ENCODE measurements at places on chromosomes 1 and 21. TPM values are rescaled to one million over a fixed set of nuclear protein-coding genes. Genes with fewer than 3 reads are reported as not detected.
A peak's percentile ranks its signal among the peaks of the same experiment; 100 is the strongest.

The CD1B gene
- not detected for total RNA-seq

DNA sequence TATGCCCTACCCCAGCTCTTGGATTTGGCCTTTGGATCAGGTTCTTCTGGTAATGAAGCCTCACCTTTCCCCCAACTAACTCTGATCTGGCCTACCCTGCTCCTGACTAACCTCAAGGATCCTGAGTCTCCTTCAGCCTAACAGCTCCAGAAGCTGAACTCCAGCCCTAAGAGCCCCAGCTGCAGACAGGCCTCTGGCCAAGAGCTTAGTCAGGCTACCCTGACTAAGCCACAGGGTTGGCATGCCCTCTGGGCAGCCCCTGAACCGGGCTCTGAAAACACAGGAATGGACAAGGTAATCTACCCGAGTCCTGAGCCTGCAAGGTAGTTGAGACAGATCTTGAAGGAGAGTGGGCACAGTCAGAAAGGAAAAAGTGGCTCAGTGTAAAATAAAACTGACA is 29.4 kb downstream of the COA7 start:
- DNase-seq = no peak

DNA sequence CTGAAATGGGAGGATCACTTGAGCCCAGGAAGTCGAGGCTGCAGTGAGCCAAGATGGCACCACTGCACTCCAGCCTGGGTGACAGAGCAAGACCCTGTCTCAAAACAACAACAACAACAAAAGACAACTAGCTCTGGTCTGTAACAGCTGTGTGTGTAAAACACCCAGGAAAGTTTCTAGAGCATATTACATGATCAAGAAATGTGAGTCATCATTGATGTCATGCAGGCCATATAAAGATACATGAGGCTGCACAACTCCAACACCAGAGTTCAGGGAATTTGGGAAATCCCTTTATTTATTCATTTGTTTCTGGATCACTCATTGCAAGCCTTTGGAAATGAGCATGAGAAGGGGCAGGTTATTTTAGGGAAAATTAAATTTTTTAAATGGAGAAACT is 50.3 kb upstream of the CTPS1 start:
- no peak for DNase-seq

DNA sequence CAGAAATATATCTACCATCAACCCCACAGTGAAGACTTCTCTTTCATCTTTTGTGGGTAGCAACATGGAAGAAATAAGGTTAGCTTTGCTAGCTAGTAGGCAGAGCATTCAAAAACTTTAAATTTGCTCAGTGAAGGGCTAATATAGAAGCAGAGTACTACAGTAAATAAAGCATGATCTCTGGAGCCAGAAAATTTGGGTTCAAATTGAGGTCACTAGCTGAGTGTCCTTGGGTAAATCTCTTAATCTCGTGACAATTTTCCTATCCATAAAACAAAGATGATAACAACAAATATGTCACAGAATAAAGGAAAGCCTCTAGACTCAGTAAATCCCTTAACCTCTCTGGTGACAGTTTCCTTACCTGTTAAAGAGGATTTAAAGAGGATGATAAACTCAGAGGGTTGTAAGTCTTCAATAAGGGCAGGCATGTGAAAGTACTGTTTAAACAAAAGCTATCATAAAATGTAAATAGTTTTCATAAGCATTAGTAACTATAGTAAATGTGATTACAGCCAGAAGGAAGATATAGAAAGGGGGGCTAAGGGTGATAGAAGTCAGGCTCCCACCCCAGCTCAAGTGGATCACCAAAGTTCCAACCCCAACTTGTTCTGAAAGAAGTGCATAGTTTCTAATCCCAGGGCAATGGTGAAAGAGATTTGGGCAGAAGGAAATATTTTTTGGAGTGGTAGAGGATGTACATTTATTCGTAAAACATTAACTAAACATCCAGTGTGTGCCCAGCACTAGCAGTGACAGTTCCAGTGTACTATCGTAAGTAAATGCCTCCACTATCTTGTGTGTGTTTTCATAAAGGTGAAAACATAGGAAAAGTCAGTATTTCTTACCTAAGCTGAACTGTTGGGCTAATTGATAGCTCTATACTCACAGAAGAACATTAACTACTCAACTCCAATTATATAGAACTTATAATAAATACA is 24.8 kb downstream of the TM2D1 start:
- no peak for DNase-seq

GRCh38 chr21:36603221-36603620 is 95.7 kb upstream of the SIM2 start:
- DNase-seq = no peak

DNA sequence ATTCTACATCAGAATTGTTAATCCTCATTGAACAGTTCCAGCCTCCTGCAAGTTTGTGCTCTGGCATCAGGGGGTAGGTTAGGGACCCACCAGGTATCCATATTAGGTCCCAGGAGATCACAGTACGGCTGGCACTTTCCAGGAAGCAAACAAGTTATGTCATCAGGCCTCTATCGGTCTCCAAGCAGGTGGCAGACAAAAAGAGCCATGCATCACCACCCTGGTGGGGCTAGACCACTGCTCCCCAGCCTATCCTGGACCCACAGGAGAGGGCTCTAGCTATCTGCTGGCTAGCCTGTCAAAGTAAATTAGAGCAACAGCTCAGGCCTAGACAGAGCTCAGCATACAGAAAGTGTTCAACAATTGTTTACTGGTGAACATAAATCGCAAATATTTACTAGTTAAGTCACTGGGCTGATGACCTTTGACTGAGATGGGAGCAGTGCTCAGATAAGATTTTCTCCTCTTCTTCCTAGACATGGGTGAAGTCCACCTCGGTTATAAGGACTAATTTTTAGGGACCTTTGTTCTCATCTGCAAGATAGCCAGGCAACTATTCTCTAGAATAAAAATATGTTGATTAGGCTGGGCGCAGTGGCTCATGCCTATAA is 6.4 kb downstream of the NUAK2 start:
- no peak for DNase-seq

The MNDA gene
- 3.8 TPM for total RNA-seq

- DNase-seq = peak; percentile 47
These were observed 145.4 kb downstream of the SLC45A1 start for GRCh38 chr1:8463144-8463927.

The GLIS1 gene
- total RNA-seq = 0.17 TPM

GRCh38 chr21:32929633-32930038 is 96.1 kb upstream of the OLIG2 start:
- no peak for DNase-seq

DNA sequence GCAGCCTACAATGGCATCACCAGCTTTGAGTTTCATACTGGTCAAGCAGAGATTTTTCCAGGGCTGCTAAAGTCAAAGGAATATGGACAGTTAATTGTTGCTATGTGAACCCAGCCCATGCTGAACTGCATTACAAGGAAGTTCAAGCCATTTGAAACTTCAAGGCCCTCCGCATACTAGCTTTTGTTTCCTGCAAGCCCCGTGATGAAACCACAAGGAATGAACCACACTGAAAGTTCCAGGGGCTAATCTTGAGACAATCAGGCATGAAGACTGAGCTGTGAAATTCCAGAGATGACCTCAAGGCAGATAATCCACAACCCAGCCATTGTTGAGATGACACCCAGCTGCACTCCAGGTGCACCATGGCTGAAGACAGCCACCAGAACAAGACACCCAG is 180.8 kb downstream of the C1orf21 start:
- DNase-seq = no peak

The HAO2 gene
- total RNA-seq = 0.17 TPM

The TRAF3IP3 gene
- total RNA-seq = 8.9 TPM

The PRAMEF14 gene
- total RNA-seq = not detected

GRCh38 chr1:48570568-48570967 is 98.6 kb upstream of the SPATA6 start:
- DNase-seq = no peak

DNA sequence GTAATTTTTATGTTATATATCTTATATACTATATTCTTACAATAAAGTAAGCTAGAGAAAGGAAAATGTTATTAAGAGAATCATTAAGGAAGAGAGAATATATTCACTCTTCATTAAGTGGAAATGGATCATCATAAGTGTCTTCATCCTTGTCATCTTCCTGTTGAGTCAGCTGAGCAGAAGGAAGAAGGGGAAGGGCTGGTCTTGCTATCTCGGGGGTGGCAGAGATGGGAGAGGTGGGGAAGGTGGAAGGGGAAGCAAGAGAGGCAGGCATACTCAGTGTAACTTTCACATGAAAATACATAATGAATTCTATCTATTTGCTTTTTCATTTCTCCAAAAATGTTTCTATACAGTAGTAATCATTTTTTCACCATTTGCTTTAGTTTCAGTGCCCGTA is 5.1 kb downstream of the DNASE2B start:
- DNase-seq = no peak

GRCh38 chr1:153192697-153193096 is 10.5 kb upstream of the LELP1 start:
- DNase-seq = no peak

DNA sequence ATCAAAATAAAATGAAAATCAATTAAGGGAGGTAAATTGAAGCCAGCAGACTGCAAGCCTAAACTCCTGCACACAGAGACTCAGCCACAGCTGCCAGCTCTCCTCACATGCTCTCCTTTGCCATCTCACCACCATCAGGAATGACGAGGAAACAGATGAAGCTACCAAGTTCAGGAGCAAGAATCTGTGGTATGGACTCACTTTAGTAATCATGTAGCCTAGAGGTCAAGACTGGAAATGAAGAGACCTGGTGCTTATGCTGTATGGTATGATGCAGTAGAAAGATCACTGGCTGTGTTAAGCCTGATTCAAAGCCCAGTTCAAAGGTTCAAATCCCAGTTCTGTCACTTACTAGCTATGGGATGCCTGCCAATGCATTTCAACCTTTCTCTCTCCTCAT is 78.9 kb upstream of the CAMK1G start:
- DNase-seq = no peak

DNA sequence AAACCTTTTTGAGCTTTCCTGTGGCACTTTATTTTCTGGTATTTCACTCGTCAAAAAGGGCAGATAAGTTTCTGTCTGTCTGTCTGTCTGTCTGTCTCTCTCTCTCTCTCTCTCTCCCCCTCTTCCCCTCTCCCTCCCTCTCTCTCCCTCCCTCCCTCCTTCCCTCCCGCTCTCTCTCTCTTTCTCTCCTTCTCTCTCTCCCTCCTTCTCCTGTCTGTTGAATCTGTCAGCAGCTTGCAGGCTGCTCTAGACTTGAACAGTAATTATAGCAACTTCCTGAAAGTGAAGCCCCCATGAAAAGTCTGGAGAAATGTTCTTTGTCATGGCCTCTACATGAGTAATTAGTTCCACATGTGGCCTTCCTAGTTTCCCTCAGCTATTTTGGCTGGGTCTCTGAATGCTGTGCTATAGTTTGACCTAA is 275.2 kb upstream of the C1orf105 start:
- DNase-seq = no peak

Data from mucosa of gallbladder (tissue), 1 donor.